Astrocyte (in vitro differentiated cells and primary cell): ENCODE measurements at places on chromosomes 2 and 18. TPM values are rescaled to one million over a fixed set of nuclear protein-coding genes. Genes with fewer than 3 reads are reported as not detected.

LOXL3 gene
- total RNA-seq, result 17.6 and 33.8 TPM in 2 replicates

VSNL1 gene
- total RNA-seq, result 0.61 and 2.4 TPM in 2 replicates

ABHD1 gene
- total RNA-seq, result not detected in 2 replicates

SYT4 gene
- total RNA-seq, result not detected in 2 replicates

VWC2L gene
- total RNA-seq, result not detected in 2 replicates

CABLES1 gene
- 12.2 and 14.5 TPM in 2 replicates for total RNA-seq

UGT1A6 gene
- not detected in 2 replicates for total RNA-seq

RBFA gene
- total RNA-seq, result 24.1 and 24.4 TPM in 2 replicates

IL36G gene
- not detected in 2 replicates for total RNA-seq

EGR4 gene
- total RNA-seq, result not detected in 2 replicates

ERMN gene
- 0.14 and 0.82 TPM in 2 replicates for total RNA-seq

DNA sequence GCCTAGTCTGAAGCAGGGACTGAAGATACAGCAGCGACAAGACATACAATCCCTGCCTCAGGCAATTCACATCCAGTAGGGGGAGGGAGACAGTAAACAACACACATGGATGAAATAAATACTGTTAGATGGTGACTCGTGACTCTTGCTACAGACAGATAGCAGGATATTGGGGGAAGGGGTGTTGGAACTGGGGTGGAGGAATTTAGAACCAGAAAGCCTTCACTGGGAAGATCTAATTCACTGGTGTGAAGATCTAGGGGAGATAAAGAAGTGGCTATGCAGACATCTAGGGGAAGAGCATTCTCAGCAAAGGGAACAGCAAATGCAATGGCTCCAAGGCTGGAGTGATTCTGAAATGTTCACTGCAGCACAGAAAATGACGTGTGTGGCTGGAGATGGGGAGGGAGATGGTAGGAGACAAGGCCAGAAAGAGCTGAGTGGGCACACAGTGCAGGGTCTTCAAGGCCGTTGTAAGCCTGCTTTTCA is 52.6 kb upstream of the TMEM163 start:
- no peak for DNase-seq
- H3K4me1 ChIP-seq, result peaks cover 20% of the 10 kb centered on the region
- H3K27me3 ChIP-seq, result no peaks in the 10 kb centered on the region
- no peak overlapping the region for H3K27ac ChIP-seq
- H3K4me3 ChIP-seq, result no peak overlapping the region

GRCh38 chr2:169619946-169620345 is 35.8 kb downstream of the PPIG start:
- H3K4me3 ChIP-seq, result no peak overlapping the region
- peak; percentile 16 for DNase-seq
- H3K27ac ChIP-seq, result no peak overlapping the region
- H3K36me3 ChIP-seq, result peaks cover 17% of the 10 kb centered on the region
- H3K4me1 ChIP-seq, result no peaks in the 10 kb centered on the region

DNA sequence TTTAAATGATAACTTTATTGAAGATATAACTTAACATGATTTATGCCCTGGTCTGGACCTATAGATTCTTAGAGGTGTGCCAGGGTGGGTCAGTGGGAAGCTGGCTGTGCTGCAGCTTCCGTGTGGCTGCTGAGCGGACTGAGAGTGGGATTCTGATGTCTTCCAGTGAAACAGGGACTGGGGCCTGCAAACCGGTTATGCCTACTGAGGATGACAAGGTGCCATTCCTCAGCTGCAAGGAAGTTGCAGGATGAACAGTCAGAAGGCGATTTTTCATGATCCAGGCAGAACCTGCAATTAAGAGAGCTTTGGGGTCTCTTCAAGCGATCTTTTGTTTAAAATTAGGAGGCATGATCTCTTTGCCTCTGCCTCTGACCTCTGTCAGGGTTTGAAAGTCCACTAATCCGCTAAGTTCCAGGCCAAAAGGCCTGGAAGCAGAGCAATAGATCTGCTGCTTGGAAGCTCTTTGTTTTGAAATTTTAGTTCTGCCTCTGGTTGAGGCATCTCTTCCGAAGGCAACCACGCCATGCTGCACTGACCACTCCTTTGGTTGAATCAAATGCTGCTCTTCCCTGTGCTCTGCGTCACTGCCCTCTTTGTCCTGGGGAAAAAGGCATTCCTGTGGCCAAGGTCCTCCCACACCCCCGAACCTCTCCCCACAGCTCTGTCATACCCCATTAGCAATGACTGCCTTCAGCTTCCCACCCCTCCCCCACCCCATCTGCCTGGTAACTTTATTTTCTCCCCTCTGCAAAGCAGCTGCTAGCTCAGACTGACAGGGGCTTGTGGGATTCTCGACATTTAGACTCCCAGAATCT is 2.0 kb downstream of the TMEM169 start:
- H3K36me3 ChIP-seq, result no peaks in the 10 kb centered on the region
- peak overlapping the region; percentile 85 for H3K27ac ChIP-seq
- peaks cover 31% of the 10 kb centered on the region for H3K4me1 ChIP-seq

GRCh38 chr2:221896505-221897151 is 324.5 kb upstream of the EPHA4 start:
- H3K27me3 ChIP-seq, result no peaks in the 10 kb centered on the region
- peak overlapping the region; percentile 10 for H3K27ac ChIP-seq
- H3K4me1 ChIP-seq, result peaks cover 6% of the 10 kb centered on the region
- peak; percentile 93 for DNase-seq

- H3K4me3 ChIP-seq, result no peak overlapping the region
- no peak for DNase-seq
- H3K4me1 ChIP-seq, result peaks cover 11% of the 10 kb centered on the region
- H3K36me3 ChIP-seq, result no peaks in the 10 kb centered on the region
Observed at GRCh38 chr2:174666845-174667244, 69.2 kb upstream of the WIPF1 start.

- H3K27ac ChIP-seq, result no peak overlapping the region
- H3K27me3 ChIP-seq, result no peaks in the 10 kb centered on the region
- peak; percentile 21 for DNase-seq
- no peaks in the 10 kb centered on the region for H3K36me3 ChIP-seq
- H3K4me1 ChIP-seq, result no peaks in the 10 kb centered on the region
- H3K4me3 ChIP-seq, result no peak overlapping the region
Observed at GRCh38 chr2:188142636-188143295, 148.9 kb upstream of the GULP1 start.

DNA sequence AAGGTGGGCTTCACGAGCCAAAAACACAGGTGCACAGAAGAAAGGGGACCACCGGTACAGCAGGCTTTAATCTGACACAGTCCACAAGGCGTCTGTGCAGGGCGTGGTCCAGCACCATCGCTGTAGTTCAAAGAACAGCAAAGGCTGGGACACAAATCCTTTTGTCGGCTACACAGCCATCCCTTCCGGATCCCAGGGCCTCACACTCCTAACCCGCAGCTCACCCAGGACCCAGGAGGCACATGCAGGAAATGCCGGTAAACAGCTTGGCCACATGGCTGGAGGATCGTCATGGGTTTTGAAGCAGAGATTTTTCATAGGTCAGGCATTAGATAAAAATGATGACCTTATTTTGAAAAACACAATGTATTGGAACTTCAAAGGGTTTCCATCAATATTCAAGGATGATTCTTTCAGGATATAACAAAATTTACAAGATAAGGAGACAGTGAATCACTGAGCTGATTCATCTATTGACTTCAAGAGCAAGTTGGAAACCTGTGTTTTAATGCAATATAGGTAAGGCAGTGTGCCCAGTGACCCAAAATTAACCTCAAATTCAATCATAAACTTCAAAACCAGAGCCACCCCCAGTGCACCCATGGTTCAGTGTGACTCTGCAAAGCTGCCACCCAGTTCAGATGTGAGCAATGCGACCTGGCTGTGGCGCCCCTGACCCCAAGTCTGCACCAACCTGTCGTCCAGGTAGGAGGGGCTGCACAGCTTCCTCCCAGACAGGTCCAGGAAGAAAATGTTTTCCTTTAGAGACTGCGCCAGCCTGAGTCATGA is 74.4 kb downstream of the TMEM18 start:
- no peaks in the 10 kb centered on the region for H3K4me1 ChIP-seq
- no peak for DNase-seq
- H3K27ac ChIP-seq, result no peak overlapping the region
- no peaks in the 10 kb centered on the region for H3K36me3 ChIP-seq

GRCh38 chr2:187906021-187906420 is 351.8 kb upstream of the TFPI start:
- no peaks in the 10 kb centered on the region for H3K27me3 ChIP-seq
- DNase-seq, result no peak
- H3K27ac ChIP-seq, result no peak overlapping the region
- no peak overlapping the region for H3K4me3 ChIP-seq
- no peaks in the 10 kb centered on the region for H3K4me1 ChIP-seq

- DNase-seq, result no peak
- H3K27me3 ChIP-seq, result peaks cover 10% of the 10 kb centered on the region
- H3K4me3 ChIP-seq, result no peak overlapping the region
Observed at GRCh38 chr2:153873052-153874048, 1.6 kb downstream of the GALNT13 start.

DNA sequence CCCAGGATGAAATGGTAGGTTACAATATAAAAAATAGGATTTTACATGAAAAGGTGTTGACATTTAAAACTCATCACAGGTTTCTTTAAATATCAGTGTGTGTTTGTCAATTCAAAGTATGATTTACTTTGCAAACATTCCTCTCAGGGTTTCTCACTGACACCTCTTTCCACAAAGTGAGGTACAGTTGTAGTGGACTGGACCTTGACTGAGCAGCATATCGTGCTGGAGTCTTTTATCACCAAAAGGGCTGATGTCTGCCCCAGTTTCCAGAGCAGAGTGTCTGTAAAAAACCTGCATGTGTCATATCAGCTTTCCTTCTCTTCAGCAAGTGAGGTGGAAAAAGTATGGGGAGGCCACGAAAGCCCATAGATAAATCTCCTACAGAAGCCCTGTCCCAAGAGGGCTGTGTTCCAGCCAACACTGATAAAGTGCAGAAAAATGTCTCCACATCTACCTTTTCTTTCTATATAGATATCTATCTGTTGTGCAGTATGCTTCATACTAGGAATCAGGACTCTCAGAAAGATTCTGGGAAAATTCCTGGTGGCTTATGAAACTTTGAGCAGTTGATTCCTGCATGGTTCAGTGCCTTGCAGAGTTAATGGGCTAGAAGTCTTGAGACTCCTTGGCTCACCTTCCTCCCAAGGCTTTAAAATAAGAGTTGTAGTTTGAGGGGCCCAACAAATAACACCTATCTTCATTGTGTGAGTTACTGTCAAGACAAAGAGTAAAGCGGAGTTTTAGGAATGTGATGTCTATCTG is 6.9 kb downstream of the ACYP2 start:
- peak; percentile 52 for DNase-seq
- H3K4me1 ChIP-seq, result peaks cover 21% of the 10 kb centered on the region
- H3K27ac ChIP-seq, result peak overlapping the region; percentile 62
- peak overlapping the region; percentile 43 for H3K4me3 ChIP-seq
- no peaks in the 10 kb centered on the region for H3K27me3 ChIP-seq

- H3K27me3 ChIP-seq, result peaks cover 18% of the 10 kb centered on the region
- no peak overlapping the region for H3K4me3 ChIP-seq
- no peak for DNase-seq
- no peak overlapping the region for H3K27ac ChIP-seq
- no peaks in the 10 kb centered on the region for H3K4me1 ChIP-seq
Observed at GRCh38 chr2:241871538-241872312, 2.2 kb downstream of the RTP5 start.

- no peaks in the 10 kb centered on the region for H3K36me3 ChIP-seq
- peak; percentile 11 for DNase-seq
- H3K4me1 ChIP-seq, result peaks cover 9% of the 10 kb centered on the region
- H3K4me3 ChIP-seq, result no peak overlapping the region
Observed at GRCh38 chr2:62452701-62453454, 53.1 kb downstream of the TMEM17 start.

GRCh38 chr2:235384624-235385023 is 109.2 kb upstream of the AGAP1 start:
- H3K27me3 ChIP-seq, result peaks cover 6% of the 10 kb centered on the region
- no peak overlapping the region for H3K4me3 ChIP-seq
- DNase-seq, result no peak
- H3K27ac ChIP-seq, result no peak overlapping the region
- H3K4me1 ChIP-seq, result peaks cover 3% of the 10 kb centered on the region

DNA sequence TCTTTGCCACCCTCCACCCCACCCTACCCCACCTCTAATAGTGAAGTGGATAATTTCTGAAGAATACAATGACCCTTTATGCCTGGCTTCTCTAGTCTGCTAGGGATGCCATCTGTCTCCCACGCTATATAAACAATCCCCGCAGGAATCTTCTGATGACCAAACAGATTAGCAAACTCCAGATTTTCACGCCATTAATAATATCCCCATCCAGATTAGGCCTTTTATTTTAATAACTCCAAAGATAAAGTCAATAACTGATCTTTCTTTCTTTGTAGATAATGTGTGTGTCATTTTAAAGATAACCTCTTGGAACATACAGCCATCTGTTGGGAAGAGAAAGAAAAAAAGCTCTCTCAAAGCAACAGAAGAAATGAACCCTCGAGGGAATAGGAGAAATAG is 47.9 kb upstream of the CCDC150 start:
- H3K27me3 ChIP-seq, result no peaks in the 10 kb centered on the region
- H3K4me1 ChIP-seq, result peaks cover 3% of the 10 kb centered on the region
- H3K4me3 ChIP-seq, result peak overlapping the region; percentile 86
- H3K36me3 ChIP-seq, result no peaks in the 10 kb centered on the region

- H3K27me3 ChIP-seq, result peaks cover 8% of the 10 kb centered on the region
- DNase-seq, result no peak
- H3K4me1 ChIP-seq, result no peaks in the 10 kb centered on the region
- no peaks in the 10 kb centered on the region for H3K36me3 ChIP-seq
- no peak overlapping the region for H3K27ac ChIP-seq
Observed at GRCh38 chr2:205806143-205806905, 124.0 kb downstream of the NRP2 start.

GRCh38 chr18:80104364-80104779 is 4.7 kb upstream of the ADNP2 start:
- no peaks in the 10 kb centered on the region for H3K36me3 ChIP-seq
- no peaks in the 10 kb centered on the region for H3K27me3 ChIP-seq
- no peak overlapping the region for H3K27ac ChIP-seq
- H3K4me1 ChIP-seq, result peaks cover 4% of the 10 kb centered on the region
- H3K4me3 ChIP-seq, result no peak overlapping the region

DNA sequence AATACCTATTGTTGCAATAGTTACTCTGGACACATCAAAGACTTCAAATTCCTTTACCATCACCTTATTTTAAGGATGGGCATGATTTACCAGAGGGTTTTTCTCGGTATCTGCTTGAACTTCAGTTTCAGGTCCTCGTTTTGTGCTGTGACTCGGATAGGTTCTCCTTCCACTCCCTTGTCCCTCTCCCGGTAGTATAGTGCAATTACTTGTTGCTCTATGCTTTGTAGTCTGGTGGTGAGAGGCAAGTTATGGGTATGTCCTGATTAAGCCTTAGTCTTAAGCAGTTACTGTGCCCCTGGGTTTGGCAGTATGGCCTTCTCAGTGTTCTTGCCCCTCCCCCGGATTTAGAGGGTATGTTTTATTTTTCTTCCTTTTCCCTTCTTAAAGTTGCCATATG is 96.6 kb downstream of the RHBDD1 start:
- H3K27ac ChIP-seq, result no peak overlapping the region
- H3K36me3 ChIP-seq, result no peaks in the 10 kb centered on the region
- H3K4me1 ChIP-seq, result no peaks in the 10 kb centered on the region
- no peak overlapping the region for H3K4me3 ChIP-seq

DNA sequence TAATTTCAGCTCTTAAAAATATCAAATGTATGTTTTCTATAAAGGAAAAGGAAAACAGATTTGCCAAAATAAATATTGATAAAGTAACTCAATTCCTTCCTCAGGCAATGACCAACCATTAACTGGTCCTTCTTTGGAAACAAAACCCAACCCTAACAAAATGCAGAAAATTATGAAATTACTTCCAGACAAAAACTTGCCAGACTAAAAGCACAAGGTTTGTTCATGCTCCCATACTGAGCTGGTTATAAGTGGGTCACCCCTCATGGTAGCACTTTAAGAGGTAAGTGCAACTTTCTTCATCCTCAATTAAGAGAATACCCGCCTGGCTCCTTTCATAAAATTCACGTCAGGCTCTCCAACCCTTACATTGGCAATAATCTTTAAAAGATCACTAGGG is 31.1 kb upstream of the TTC32 start:
- H3K27me3 ChIP-seq, result no peaks in the 10 kb centered on the region
- H3K4me3 ChIP-seq, result peak overlapping the region; percentile 32
- peaks cover 12% of the 10 kb centered on the region for H3K36me3 ChIP-seq
- DNase-seq, result no peak
